ENCODE measurements at places on chromosomes 2 and 18.

DNA sequence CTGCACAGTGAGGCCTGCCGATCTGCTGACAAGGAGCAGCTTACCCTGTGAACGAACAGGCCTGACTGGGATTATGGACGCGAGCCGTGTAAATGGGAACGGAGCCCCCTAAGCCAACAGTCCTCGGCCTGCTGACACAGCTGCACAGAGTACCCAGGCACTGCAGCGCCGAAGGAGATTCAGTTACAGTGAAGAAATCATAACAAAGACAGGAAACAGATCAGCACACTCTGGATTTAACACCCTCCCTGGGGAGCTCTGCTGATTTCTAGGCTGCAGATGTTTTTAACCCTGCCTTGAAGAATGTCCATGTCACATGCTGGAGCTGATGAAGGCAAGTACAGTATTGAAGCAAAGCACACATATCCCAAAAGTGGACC is 43.4 kb downstream of the COLEC12 start:
- no peak for DNase-seq

- DNase-seq: no peak
Observed at GRCh38 chr2:50476174-50476573, 555.8 kb downstream of the NRXN1 start.

GRCh38 chr18:22998344-22998743 is 65.2 kb downstream of the RBBP8 start:
- DNase-seq: no peak

- no peak for DNase-seq
Observed at GRCh38 chr2:8119782-8120505, 561.9 kb upstream of the ID2 start.

GRCh38 chr2:171939743-171940071 is 17.4 kb downstream of the HAT1 start:
- no peak for DNase-seq

- no peak for DNase-seq
Observed at GRCh38 chr2:105454801-105455485, 56.1 kb upstream of the FHL2 start.

DNA sequence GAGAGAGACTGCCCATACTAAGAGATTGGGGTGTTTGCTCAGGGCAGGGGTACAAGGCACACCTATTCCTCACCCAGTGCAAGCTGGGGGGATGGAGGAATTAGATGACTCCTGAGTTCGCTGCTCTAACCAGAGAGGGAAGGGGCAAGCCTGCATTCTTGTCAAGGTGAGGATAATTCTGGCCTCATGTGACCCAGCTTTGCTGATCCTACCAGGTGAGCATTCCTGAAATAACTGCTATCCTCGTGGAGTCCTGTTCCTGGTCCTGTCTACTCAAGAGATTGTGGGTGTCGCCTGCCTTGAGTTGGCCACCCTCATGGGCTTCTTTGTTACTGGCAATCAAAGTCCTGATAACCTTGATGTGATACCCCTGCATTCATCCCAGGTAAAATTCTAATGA is 206.0 kb downstream of the SPP2 start:
- no peak for DNase-seq

GRCh38 chr2:98359986-98360385 is 13.7 kb downstream of the CNGA3 start:
- DNase-seq: no peak

GRCh38 chr2:12076810-12077209 is 330.4 kb downstream of the LPIN1 start:
- no peak for DNase-seq

- no peak for DNase-seq
Observed at GRCh38 chr2:106561803-106562202, 74.6 kb downstream of the CD8B2 start.

- no peak for DNase-seq
Observed at GRCh38 chr18:23828426-23828825, 139.2 kb downstream of the LAMA3 start.

- DNase-seq: no peak
Observed at GRCh38 chr2:135803278-135803677, 33.7 kb downstream of the LCT start.
